ENCODE measurements at places on chromosomes 16 and 17.
A peak's percentile ranks its signal among the peaks of the same experiment; 100 is the strongest.

DNA sequence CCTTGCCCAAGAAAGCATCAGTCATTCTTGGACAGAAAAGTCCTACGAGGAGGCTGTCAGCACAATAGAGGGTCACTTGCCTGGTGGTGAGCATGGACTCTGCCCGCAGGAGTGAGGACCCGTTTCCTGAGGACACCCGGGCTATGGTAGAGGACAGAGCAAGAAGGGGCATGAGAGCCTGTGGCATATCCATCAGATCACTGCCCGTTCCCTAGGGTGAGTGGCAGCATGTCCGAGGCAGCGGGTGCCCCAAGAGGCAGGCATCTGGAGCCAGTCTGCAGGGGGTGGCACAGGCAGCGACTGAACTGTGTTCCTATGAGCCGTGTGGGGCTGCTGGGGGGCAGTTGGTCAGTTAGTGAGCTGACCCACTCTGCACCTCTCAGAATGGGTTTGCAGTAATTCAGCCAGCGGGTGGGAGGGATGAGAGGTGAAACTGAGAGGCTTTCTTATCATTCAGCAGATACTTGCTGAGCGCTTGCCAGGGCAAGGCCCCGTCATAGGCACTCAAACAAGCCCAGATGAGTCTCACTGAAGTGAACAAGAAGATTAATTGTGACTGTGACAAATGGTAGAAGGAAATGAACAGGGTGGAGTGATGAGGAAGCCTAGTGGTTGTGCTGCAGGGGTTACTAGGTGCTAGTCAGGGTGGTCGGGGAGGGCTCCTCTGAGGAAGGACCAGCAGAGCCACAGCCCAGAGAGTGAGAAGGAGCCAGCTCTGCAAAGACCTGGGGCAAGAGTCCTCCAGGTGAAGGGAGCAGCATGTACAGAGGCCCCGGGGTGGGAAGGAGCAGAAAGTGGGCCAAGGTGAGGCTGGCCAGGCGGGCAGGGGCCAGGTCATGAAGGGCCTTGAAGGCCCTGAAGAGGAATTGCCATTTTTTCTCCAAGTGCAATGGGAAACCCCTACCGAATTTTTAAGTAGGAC, 87.9 kb downstream of the CLEC16A start:
- DNase-seq: no peak

DNA sequence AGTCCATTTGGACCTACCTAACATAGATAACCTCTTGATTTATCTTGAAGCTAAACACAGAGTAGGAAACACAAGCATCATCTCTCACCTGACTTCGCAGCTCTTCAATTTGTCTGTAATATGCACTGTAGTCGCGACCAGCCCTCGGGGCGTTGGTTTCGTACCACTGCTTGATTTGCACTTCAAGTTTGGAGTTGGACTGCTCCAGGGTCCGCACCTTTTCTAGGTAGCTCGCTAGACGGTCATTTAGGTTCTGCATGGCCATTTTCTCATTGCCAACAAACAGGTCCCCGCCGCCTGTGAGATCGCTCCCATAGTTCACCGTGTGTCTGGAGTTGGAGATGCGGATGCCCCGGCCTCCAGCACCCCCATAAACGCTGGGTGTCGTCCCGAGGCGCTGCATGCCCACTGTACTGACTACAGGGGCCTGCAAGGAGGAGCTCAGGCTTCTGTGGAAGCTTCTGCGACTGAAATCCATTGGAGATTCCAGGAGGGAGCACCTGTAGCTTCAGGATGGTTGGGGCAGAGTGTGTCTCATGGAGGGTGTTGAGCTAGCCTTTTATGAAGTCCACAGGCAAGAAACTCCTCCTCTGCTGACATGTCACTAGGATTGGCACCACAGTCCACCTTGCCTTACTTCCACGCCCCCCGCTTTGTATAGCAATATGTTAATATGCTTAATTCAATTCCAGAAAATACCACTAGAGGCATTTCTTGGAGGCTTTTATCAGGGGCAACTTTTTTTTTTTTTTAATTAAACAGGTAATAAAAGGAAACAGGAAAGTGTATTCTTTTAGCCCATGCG, at the start of gene KRT20:
Gene KRT20, minus strand, starts transcription at position 535 of the 805 bp plus-strand sequence. Its CDS starts 57 bp downstream, at position 478.
- no peak for DNase-seq

DNA sequence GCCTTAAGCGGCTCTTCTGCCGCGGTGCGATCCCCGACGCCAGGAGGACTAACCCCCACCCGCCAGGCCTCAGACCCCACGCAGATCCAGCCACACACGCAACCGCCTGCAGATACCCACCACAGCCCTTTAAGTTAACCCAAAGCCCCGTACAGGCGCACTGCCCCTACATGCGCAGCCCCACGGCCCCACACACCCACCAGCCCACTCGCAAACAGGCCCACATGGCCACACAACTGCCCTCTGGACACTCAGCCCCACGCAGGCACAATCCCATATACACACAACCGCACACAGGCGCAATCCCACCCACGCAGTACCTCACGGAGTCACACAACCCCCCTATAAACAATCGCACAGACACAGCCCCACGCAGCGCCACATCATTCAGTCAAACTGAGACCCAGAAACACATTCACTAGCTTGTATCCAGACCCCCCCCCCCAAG, 41.7 kb downstream of the RAI1 start:
- no peak for DNase-seq

GRCh38 chr16:83967838-83968305, at the start of gene NECAB2:
TSS of gene NECAB2 (plus strand) at chr16:83968244. CDS start at chr16:83968649, 405 bp downstream.
- DNase-seq: peak; percentile 60

DNA sequence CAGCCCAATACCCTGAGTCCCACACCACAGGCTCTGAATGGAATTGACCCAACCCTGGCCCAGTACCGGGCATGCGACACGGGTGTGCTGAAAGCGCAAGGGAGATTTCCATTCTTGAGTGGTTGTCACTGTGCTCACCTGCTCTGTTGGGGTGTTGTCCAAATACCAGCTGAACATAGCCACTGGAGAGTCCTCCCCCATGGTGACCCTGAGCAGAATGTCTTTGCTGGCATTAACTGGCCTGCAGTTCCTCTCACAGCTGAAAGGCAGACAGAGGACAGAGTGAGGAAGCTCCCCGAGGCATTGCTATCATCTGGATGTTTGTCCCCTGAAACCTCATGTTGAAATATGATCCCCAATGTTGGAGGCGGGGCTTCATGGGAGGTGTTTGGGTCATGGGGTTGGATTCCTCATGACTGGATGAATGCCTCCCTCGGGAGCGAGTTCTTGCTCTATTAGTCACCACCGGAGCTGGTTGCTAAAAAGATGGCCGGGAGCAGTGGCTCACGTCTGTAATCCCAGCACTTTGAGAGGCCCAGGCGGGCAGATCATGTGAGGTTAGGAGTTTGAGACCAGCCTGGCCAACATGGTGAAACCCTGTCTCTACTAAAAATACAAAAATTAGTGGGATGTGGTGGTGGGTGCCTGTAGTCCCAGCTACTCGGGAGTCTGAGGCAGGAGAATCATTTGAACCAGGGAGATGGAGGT, 57.3 kb upstream of the BCO1 start:
- DNase-seq: peak; percentile 57

- DNase-seq: no peak
Measured at GRCh38 chr16:22924492-22924891, 110.5 kb downstream of the HS3ST2 start.

DNA sequence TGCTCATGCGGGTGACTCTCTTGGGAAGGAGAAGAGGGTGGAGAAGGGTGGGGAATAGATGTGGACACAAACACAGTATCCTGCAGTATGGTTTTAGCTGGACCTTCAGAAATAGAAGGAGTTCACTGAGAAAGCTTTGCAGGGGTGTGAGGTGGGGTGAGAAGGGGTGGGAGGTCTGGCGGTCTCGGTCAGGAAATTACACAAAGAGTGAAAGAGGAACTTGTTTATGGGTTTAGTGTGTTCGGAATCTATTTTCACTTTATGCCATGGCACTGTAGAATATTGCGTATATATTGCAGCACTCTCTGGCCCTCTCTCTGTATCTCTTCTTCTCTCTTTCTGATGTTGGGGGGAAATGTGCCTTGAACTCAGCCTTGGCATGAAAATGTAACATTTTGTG, 148.2 kb upstream of the GOT2 start:
- DNase-seq: no peak

- DNase-seq: no peak
Measured at GRCh38 chr16:76656994-76657393, 379.8 kb downstream of the CNTNAP4 start.

DNA sequence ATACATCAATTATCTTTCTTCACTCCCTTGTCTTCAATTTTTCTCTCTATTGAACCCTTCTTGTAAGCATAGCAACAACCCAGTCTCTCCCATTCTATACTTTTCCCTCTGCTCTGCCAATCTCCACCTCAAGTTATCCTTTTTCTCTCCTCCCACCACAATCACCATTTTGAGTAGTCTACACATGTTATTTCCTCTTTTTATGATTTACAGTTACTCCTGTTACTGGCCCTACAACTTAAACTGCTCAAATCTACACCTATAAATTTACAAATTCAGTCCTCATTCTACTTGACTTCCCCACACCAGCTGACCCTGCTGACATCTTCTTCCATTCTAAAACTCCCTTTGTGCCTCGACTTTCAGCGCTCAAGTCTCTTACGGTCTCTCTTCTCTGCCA, 84.6 kb downstream of the SPAG9 start:
- DNase-seq: no peak

- no peak for DNase-seq
Measured at GRCh38 chr16:80309178-80309577, 231.6 kb upstream of the DYNLRB2 start.

DNA sequence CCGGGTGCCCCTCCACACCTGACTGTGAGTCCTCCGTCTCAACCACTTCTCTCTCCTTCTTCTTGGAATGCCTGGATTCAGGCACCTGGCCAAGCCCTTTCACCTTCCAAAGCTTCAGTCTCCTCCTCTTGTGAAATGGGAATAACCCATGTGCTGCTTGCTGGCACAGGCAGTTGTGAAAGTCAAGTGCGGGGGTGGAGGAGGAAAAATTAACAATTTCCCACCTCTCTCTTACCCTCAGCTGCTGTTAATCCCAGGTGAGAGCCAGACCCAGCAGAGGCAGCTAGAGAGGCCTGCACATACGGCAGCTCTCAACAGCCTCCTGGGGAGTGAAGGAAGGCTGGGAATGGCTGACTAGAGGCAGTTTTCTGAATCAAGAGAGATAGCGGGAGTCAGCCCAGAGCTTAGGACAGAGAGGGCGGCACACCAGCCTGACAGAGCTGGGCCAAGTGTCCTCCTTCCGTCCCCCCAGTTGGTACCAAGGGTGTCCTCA, 77.9 kb upstream of the LGALS9 start:
- no peak for DNase-seq

DNA sequence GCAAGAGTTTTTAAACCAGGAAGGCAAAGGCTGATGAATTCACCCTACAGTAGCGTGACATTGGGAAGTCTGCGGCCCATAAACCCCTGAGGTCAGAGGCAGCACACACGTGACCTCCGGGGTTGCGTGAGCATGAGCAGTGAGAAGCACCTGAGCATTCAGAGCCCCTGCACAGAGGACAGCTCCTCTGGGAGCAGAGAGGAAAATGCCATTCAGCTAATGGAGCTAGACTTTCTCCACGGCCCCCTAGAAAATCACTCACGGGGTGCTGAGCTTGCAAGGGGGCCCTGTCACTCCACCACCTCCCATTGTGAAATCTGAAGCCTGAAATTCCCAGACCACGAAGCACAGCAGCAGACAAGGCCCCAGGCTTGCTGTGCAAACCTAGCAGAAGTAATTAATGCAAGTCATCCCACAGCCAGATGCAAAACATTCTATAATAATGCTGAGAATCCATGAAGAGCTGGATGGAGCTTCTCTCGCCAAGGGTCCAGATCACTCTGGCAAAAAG, 114.9 kb upstream of the RCVRN start:
- no peak for DNase-seq

- no peak for DNase-seq
Measured at GRCh38 chr16:88789594-88789993, 4.6 kb upstream of the PIEZO1 start.
